ENCODE measurements at places on chromosomes 12 and 14.

- DNase-seq: no peak
Measured at GRCh38 chr12:89448526-89448925, 76.1 kb downstream of the GALNT4 start.

DNA sequence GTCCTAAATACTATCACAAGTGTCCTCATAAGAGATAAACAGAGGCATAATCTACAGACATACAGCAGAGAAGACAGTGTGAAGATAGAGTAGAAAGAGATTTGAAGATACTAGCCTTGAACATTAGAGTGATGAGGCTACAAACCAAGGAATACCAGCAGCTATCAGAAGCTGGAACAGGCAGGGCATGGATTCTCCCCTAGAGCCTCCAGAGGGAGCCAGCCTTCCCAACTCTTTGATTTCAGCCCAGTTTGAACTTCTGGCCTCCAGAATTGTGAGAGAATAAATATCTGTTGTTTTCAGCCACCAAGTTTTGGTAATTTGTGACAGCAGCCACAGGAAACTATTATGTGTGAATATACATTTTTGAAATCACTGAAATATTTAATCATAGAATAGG, 47.2 kb downstream of the CCDC91 start:
- peak; percentile 26 for DNase-seq

GRCh38 chr14:102445066-102445465, 64.5 kb downstream of the ANKRD9 start:
- no peak for DNase-seq

DNA sequence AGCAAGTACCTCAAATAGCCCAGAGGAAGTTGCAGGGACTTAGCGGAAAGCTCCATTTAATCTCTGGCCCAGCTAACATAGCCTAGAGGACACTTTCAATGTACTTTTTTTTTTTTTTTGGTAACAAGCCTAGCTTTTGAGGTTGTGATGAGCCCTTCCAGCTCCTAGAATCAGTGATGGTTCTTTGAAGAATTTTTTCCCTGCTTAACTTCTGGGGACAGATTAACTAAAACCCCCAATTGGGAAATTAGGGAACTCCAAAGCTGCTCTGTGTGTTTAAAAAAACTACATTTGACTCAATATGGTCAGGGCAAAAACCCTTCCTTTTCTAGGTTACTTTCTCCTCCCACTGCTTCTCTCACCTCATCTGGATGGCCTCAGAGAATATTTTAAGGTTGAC, 23.9 kb upstream of the ITGA5 start:
- DNase-seq: no peak

- no peak for DNase-seq
Measured at GRCh38 chr14:70318635-70319013, 40.9 kb downstream of the COX16 start.

DNA sequence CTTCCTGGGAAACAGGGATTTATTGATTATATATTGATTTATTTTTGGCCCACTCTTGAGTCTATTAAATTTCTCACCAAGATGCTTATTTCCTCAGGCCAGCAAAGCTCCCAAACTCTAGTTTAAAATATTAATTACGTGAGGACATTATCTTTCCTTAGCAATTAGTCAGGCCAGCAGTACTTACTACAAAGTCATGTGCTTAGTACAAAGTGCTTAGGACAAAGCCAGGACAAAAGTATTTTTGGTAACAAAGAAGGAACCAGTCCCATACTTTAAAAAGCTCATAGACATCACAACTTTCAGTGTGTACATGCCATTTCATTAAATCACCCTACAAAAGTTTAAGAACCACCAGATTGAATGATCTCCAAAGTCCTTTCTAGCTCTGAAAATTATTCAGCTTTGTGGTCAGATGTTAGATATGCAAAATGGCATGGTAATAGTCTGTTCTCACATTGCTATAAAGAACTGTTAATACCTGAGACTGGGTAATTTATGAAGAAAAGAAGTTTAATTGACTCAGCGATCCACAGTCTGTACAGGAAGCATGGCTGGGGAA, 94.7 kb upstream of the PWP1 start:
- DNase-seq: no peak

GRCh38 chr14:40656311-40656710, 950.4 kb upstream of the LRFN5 start:
- DNase-seq: no peak

GRCh38 chr12:85784096-85784720, 52.0 kb downstream of the RASSF9 start:
- DNase-seq: no peak

GRCh38 chr12:118625050-118625675, 248.8 kb downstream of the SUDS3 start:
- no peak for DNase-seq

GRCh38 chr12:24561882-24562770, 386.8 kb downstream of the BCAT1 start:
- no peak for DNase-seq

- DNase-seq: no peak
Measured at GRCh38 chr12:84201976-84202375, 710.6 kb downstream of the SLC6A15 start.

DNA sequence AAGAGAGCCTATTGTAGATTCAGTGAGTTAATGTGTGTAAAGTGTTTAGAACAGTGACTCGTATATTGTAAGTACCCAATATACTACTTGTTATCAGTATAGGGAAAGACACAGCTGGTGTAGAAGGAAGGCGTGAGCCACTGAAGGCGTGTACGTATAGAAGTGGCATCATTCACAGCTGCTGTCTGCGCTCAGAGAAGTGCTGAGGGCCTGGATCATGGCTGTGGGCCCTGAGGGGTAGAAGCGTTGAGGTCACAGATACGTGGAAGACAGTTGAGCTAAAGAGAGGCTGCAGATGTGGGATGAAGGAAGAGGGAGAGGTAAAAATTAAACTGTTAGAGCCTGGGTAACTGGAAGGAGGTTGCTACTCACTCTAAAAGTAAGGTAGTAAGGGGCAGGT, 5.9 kb downstream of the C12orf75 start:
- no peak for DNase-seq

- peak; percentile 55 for DNase-seq
Measured at GRCh38 chr14:60656686-60657455, 7.6 kb upstream of the SIX1 start.

- DNase-seq: no peak
Measured at GRCh38 chr12:131177599-131177998, 223.9 kb downstream of the ADGRD1 start.

- no peak for DNase-seq
Measured at GRCh38 chr14:64598404-64598803, 48.6 kb downstream of the PPP1R36 start.

- DNase-seq: no peak
Measured at GRCh38 chr12:23399402-23399933, 550.0 kb downstream of the SOX5 start.

DNA sequence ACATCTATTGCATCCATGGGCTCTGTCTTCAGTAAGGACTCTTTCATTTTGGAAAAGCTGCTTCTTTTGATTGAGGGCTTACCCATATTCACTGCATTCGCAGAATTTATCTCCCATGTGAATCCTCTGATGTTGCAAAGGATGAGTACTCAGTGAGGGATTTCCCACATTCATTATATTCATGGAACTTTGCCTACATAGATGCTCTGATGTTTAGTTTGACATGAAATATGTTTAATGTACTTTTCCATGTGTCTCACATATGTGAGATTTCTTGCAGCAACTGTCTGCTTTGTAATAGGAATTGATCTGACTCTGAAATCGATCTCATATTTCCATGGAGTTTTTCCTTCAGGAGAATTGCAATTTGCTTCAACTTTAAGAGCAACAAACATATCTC, 1699.6 kb upstream of the FLRT2 start:
- DNase-seq: no peak

DNA sequence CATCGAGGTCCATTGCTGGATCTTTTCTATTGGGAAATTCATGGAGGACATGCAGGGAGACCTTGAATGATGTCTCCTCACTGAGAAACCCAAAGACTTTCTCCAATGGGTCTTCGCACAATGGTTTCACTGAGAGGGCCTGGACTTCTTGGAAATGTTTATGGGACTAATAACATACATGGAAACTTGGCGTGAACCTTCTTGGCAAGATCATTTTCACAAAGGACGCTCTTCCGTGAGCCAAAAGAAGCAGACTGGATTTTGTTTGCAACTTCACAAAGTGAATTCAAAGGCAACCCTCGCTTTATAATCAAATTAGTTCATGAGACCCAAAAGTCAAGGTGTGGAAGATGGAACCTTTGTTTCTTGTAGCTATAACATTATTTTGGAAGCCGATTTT, 154.4 kb downstream of the TMEM132C start:
- DNase-seq: no peak

DNA sequence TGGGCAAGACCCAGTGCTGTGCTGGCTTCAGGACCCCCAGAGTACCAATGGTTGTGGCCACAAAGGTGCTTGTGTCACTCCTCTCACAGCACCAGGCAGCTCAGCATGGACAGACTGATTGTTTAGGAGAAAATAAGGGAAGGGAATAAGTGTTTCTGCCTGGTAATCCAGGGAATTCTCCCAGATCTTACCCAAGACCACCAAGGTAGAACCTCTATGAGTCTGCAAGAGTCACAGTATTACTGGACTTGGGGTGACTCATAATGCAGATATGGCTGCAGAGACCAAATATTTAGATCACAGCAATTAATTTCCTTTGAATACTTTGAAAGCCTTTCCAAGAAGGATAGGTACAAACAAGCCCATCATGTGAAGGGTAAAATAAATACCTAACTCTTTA, 1178.3 kb upstream of the FLRT2 start:
- DNase-seq: no peak

- no peak for DNase-seq
Measured at GRCh38 chr14:80055226-80055625, 156.1 kb downstream of the DIO2 start.

DNA sequence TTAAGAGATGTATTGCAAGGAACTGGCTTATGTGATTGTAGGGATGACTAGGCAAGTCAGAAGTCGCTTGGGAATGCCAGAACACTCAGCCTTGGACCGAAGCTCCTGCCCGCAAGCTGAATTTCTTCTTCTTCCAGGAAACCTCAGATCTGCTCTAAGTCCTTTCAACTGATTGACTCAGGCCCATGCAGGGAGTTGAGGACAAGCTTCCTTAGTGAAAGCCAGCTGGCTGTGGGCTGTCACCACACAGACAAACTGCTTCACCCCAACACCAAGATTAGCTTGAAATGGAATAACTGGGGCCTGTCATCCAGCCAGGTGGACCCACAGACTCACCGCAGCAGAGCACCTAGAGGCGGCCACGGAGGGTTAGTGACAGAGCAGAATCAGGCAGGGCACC, 24.7 kb downstream of the BDKRB2 start:
- no peak for DNase-seq

- DNase-seq: no peak
Measured at GRCh38 chr14:69882915-69883314, 3.7 kb downstream of the SMOC1 start.

GRCh38 chr14:52067873-52068614, 815 bp downstream of the NID2 start:
- no peak for DNase-seq

DNA sequence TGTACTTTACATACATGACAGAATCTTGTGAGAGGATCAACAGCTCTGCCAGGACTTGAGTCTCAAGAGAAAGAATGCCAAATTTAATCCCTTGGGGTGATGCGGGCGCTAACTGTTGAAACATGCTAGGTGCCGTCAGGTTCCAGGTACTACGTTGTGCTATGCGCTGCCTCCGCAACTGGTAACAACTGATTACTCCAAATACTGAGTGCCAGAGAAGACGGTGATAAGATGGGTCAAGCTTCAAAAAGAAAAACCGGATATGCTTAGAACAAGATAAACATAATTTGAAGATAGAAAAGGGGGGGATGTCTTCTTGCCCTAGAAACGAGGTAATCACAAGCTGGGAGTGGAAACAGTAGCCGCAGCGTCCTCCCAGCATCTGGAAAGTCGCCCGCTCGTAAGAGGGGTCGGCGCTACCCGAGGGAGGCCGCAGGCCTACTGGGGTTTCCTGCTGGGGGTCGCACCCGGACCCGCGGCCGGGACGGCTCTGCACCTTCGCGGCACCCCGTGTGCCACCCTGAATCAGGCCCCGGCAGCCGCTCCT, 678 bp downstream of the ZBTB25 start:
- peak; percentile 28 for DNase-seq

DNA sequence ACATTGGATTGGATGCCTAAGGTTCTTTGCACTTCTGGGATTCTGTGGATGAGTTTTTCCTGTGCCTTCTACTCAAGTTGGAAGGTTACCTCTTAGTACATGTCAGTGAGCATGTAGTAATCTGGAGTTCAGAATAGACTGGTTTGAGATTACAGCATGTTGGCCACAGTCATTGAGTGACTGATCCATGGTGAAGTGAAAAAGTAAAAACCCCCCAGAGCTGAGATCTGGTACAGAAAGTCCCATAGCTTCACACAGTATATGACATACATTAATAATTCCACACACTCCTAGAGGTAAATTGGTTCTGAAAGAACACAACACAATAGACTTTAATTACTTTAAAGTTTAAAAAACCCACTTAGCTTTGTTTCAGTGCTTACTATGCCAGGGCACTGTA, 11.9 kb upstream of the CCND2 start:
- no peak for DNase-seq

- DNase-seq: no peak
Measured at GRCh38 chr14:65032319-65032718, 45.6 kb downstream of the FNTB start.

- DNase-seq: no peak
Measured at GRCh38 chr14:61064210-61064609, 83.2 kb downstream of the SLC38A6 start.

DNA sequence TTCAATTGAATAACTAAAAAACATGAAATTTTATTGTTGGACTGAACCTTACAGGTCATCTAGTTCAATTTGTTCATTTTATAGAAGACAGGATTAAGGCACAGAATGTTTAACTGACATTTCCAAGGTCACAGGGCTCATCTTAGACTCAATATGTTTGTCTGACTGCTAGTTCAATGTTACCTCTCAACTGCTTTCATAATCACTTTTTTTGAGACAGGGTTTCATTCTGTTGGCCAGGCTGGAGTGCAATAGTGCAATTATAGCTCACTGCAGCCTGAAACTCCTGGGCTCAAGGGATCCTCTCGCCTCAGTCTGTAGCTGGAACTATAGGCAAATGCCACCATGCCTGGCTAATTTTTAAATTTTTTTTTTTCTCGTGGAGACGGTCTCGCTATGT, 24.4 kb upstream of the ITGA5 start:
- DNase-seq: no peak

- DNase-seq: no peak
Measured at GRCh38 chr12:121798787-121799155, 5.0 kb upstream of the SETD1B start.

DNA sequence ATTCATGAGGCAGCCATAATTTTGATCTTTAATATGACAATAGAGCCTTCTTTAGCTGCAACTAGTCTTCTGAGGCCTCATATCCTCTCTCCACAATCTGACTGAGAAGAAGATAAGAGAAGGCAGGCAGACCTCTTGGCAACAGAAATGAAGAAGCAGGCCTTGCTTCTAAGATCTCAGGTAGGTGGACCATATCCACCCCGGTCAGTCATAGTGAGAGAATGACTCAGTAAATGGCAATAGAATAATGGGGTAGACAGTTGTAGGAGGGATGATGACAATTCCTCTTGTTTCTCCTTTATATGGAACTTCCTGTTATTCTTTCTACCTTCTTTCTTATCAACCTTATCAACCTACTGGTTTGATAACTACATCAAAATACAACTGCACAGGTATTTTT, 246.7 kb upstream of the G2E3 start:
- no peak for DNase-seq
